ENCODE measurements at places on chromosomes 4 and X.

DNA sequence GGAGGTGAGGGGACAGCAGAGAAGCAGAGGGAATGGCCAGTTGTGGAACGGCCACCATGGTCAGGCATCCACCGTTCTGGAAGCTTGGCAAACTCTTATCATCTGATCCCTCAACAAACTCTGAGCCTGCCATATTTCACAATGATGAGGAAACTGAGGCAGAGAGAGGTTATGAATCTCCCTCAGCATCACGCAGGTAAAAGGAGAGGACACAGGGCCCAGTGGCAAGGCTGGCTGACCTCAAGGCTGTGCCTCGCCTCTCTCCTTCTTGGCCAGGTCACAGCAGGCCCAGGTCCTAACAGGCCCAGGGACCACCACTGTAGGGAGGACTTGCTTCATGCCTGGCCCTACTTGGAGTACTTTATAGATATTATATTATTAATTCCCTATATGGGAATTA lies 242.8 kb downstream of the EVC2 start:
- no peak for DNase-seq

GRCh38 chr4:84928089-84928488 lies 38.4 kb downstream of the WDFY3 start:
- DNase-seq: no peak

GRCh38 chr4:87073199-87074120 lies 138.6 kb downstream of the AFF1 start:
- DNase-seq: peak; percentile 46

DNA sequence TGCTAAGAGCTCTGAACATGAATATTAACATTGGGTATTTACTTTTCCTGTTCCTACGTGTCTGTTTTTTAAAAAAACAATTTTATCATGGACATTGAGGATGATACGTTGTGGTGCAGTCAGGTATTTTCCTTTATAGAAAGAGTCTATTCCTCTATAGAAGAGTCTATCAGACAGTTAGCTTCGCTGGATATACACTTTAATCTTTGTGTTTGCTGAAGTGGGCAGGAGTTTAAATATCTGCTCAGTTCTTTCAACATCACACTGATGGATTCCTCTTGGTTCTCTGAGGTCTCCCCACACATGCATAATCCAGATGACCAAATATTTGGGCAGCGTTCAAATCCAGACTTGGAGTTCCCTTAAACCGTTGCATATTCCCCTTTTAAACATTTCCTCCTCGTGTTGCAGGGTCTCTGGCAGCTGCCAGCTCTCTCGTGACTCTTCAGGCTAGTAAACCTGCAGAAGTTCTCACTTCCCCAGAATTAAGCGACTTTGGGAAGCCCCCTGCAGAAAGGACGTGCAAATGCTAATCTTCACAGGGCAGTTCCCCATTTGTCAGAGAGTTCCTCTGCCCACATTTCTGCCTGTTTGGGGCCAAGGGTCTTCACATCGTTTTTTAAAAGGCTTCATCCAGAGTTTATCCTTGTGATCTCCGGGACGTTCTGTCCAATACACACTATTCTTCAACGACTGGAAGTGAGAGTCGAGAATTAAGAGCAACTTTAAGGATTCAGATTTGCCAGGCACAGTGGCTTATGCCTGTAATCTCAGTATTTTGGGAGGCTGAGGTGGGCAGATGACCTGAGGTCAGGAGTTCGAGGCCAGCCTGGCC lies 20.5 kb upstream of the DHRSX start:
- DNase-seq: no peak

GRCh38 chr4:141705747-141706377 lies 69.5 kb downstream of the IL15 start:
- DNase-seq: no peak

DNA sequence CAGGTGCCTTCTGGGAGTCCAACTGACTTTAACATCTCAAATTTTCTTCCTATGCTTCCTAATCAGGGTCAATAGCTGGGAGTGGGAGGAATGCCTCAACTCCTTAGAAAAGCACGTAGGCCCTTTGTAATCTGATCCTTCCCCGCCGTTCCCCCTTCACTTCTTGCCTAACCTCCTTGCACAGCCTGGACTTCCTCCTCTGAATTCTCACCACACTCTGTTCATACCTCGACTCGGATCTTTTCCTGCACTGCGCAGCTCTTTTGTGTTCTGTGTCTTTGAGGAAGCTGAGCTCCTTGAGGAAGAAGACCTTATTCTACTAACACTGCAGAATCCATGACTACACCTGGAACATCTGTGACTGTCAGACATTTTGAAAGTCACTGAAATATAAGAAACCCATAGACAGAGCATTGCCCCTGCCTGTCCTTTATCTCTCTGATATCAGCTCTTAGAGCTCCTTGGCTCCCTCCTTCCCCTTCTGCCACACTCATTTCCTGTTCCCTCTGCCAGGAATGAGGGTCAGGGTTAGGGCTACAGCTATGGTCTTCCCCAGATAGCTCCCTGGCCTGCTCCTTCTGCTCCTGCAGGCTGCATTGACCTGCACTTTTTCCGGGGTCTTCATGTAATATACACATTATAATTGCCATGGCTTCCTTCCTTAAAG lies 140.2 kb upstream of the LDB2 start:
- no peak for DNase-seq

GRCh38 chrX:140440876-140441275 lies 64.0 kb downstream of the SOX3 start:
- DNase-seq: no peak

Measured in NCI-H1092 (cell line).